ENCODE measurements at places on chromosomes 4 and X. TPM values are rescaled to one million over a fixed set of nuclear protein-coding genes. Genes with fewer than 3 reads are reported as not detected.

DNA sequence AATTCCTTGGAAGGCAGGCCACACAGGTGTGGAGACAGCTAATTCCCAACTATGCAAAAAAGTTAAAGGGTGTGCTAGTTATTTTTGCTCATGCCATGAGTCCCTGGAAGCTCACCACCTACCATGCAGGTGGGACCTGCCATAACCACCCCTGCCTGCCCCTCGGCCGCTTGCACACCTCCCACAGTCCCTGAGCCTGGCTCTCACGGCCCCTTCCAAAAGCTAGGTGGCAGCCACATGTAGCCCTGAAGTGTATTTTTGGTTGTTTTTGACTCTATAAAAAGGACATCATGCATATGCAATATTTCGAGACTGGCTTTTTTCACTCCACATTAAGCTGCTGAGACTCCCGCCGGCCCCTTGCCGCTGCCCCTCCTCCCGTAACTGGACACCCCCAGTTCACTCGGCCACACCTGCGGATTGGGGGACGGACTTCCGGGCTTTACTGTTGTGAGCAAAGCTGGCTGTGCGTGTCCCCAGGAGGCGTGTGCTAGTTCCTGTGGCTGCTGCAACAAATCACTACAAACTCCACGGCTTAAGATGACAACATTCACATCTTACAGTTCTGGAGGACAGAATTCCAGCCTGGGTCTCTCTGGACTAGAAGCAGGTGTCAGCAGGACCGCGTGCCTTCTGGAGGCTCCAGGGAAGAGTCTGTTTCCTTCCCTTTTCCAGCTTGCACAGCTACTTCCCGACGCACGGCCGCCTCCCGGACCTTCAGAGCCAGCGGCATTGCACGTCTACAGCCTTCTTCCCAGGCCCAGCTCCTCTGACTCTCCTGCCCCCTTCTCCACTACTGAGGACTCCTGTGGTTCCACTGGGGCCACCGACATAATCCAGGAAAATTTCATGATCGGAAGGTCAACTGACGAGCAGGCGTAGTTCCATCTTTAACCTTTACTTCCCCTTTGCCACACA, 24.8 kb downstream of the ZFYVE28 start:
- no peak for DNase-seq

GRCh38 chr4:73206236-73206635, 52.4 kb downstream of the ANKRD17 start:
- DNase-seq = no peak

DNA sequence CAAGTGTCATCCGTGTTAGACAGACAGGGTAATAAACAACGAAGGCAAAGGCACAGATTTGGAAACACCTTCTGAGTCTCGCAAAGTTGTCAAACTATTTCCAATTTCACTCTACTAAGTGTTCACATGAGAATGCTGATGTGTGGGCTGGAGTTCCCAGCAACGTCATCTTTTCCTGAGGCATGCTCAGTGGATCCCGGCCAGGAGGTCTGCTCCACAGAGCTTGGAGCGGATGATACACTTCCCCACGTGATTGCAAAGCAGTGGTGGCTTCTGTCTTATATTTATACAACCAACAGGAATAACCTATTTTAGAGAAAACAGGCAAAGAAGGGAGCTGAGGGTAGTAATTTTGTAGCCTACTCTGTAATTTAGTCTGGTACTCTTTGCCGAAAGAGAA, 40.1 kb upstream of the PDK3 start:
- no peak for DNase-seq

GRCh38 chr4:164734484-164734883, 19.4 kb upstream of the SMIM31 start:
- DNase-seq = no peak

GRCh38 chr4:95217197-95217596, 331.6 kb downstream of the UNC5C start:
- no peak for DNase-seq

DNA sequence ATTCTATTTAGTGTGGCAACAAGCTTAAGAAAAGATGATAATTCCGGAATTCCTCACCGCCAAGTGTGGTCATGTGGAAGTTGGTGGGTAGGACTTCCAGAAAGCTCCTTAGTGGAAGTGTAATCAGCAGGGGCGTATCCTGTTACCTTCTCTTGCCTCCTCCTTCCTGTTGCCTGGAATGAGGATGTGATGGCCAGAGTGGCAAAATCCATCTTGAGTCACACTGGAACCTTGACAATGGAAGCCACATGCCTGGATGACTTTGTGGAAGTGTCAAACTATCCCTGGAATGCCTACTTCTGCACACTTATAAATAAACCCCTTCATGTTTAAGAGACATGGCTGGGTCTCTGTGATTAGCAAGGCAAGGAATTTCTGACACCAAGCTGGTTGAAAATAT, 191.0 kb downstream of the PRDM5 start:
- no peak for DNase-seq

Gene TIMM8A
- 15.5 TPM for total RNA-seq

Gene XPNPEP2
- 2.6 TPM for total RNA-seq

Gene BEX2
- total RNA-seq = 9.7 TPM

Gene SOX3
- total RNA-seq = not detected

Gene SMIM43
- total RNA-seq = 1.0 TPM

Gene FOXP3
- 0.45 TPM for total RNA-seq

Gene CXCR3
- total RNA-seq = 1.7 TPM

Gene PPP2R2C
- total RNA-seq = 0.35 TPM

Gene GNRHR
- not detected for total RNA-seq

Measured in left lung (tissue), 14 donors.